ENCODE measurements at places on chromosomes 2 and 18. TPM values are rescaled to one million over a fixed set of nuclear protein-coding genes. Genes with fewer than 3 reads are reported as not detected.
A peak's percentile ranks its signal among the peaks of the same experiment; 100 is the strongest.

Gene MAPK4
- total RNA-seq = 0.68 TPM

Gene OTX1
- not detected for total RNA-seq

DNA sequence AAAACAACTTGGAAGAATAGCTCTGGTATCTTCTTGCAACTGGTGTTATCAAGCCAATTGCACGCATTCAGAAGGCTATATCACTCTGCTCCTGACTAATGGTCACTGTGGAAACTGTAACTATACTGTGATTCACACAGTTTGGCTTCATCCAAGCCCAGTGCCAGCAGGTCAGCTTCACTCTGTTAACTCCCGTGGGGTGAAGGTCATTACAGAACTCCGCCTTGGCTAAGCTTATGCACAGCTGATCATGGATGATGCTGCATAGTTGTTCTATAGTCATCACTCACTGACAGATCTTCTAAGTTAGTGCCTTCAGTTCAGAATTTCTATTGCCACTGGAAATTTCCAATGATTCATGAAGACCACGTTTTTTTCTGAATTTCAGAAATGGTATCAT lies 497.2 kb upstream of the NETO1 start:
- H3K27ac ChIP-seq = no peak overlapping the region
- no peaks in the 10 kb centered on the region for H3K27me3 ChIP-seq
- H3K36me3 ChIP-seq = no peaks in the 10 kb centered on the region
- H3K4me3 ChIP-seq = no peak overlapping the region
- no peak for DNase-seq

DNA sequence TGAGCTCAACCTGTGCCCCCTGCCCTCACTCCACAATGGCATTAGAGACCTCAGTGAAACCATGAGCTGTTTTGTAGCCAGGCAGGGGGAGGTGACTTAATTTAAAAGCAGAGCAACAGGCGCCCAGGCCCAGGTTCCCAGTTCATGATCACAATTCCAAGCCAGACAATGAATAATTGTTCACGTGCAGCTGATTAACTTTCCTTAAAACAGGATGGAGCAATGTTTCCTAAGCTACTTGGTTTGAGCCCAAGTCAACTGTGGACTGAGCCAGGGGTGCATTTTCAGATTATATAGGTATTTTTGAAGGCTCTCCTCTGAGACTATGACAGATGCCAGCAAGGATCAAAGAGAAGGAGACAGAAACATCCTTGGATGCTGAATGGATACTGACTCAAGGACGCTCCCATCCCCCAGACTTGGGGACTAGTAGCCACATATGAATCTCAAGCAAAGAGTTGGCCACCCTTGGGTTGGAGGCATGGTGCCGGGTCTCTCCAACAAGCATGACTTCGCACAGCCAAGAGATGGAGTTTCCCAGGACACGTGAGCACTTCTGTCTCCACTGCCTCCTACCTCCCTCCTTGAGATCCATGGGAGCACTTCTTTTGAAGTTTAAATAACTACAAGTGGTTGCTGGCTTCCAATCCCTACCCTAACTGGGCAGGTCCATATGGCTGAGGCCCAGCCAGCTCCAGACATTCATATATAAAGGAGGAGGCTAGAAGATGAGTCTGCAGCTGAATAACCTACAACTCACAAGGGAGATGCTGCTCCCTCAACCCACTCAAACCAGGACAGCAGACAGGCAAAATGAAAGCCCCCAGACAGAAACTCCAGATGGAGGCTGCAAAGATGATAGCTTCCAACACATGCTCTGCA lies 12.7 kb downstream of the SMAD7 start:
- no peak for DNase-seq
- peak overlapping the region; percentile 70 for H3K27ac ChIP-seq
- no peaks in the 10 kb centered on the region for H3K27me3 ChIP-seq

DNA sequence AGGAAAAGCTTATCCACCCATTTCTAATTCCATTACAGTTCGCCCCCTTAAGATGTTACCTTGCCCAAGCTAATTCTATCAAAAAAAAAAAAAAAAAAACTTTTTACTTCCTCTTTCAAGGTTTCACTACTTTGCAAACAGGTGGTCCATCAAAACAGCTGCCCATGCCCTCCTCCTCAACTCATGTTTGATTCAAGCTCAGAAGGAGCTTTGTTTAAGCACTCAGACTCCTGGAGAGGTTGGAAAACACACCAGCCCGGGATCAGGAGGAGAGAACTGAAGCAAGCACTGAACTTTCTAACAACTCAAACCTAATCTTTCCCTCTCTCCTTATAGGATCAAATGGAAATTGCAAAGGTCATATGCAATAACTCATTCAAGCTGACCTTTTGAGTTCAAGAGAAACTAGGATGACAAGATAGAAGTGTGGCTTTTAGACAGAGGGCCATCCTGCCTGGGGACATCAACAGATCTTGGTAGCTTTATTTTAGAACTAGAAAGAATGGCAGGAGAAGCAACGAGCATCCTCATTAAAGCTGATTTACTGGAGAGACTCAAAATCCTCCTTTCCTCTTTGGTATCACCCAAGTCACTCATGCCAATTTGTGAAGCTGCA lies 28.3 kb upstream of the FZD7 start:
- H3K36me3 ChIP-seq = no peaks in the 10 kb centered on the region
- H3K4me1 ChIP-seq = peaks cover 14% of the 10 kb centered on the region
- DNase-seq = no peak
- H3K27ac ChIP-seq = no peak overlapping the region

- H3K36me3 ChIP-seq = no peaks in the 10 kb centered on the region
- H3K27ac ChIP-seq = no peak overlapping the region
- no peak overlapping the region for H3K4me3 ChIP-seq
- no peaks in the 10 kb centered on the region for H3K4me1 ChIP-seq
Measured at GRCh38 chr2:124580263-124580662, 555.2 kb downstream of the CNTNAP5 start.

DNA sequence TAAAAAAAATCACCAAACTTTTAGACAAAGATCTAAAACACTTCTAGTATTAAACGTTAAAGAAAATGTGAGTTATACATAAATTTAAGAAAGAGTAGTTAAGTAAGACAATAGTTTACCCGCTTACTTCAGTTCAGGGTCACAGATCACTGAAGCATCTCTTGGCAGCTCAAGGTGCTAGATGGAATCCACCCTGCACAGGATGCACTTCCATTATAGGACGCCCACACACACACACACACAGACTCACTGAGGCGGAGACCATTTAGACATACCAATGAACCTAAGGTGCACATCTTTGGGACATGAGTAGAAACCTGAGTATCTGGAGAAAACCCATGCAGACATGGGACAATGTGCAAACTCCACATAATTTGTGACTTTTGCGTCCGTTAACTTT lies 630.6 kb upstream of the ZNF804A start:
- DNase-seq = no peak
- no peaks in the 10 kb centered on the region for H3K4me1 ChIP-seq
- no peak overlapping the region for H3K27ac ChIP-seq
- no peak overlapping the region for H3K4me3 ChIP-seq
- no peaks in the 10 kb centered on the region for H3K36me3 ChIP-seq
- H3K27me3 ChIP-seq = no peaks in the 10 kb centered on the region

Gene AKAIN1
- not detected for total RNA-seq

GRCh38 chr2:182173944-182174622 lies 188.4 kb downstream of the PPP1R1C start:
- no peaks in the 10 kb centered on the region for H3K27me3 ChIP-seq
- no peak overlapping the region for H3K4me3 ChIP-seq
- no peak for DNase-seq
- H3K4me1 ChIP-seq = no peaks in the 10 kb centered on the region
- no peaks in the 10 kb centered on the region for H3K36me3 ChIP-seq
- no peak overlapping the region for H3K27ac ChIP-seq

DNA sequence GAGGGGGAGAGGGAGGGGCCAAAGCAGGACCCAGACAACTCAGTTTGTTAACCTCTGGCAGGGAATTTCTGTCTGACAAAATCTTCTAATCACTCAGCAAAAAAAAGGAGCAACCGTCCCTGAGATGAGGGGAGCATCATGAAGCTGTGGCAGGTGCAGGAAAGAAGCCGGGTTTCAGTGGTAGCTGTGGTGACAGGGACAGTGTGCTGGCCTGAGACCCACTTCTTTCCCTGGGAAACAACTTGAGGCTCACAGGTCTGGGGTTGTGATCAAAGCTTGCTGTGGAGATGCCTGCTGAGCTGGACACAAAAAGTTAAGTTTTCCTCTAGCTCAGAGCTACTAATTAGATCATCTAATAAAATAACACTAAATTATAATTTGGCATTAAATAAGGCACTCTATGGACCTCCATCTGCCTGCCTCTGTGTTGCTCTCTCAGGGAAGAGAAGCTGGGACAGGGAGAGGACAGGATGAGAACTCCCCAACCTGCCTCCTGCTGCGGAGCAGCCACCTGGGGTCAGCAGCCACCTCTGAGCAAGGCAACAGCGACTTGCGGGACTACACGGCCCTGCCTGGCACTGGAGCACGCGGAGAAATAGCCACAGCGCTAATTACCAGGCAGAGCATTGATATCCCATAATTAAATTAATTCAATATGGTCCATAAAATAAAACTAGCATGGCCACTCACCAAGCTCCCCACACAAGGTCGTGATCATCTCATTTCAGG lies 104.6 kb upstream of the TEX51 start:
- H3K4me1 ChIP-seq = no peaks in the 10 kb centered on the region
- no peaks in the 10 kb centered on the region for H3K36me3 ChIP-seq

Gene FASTKD1
- total RNA-seq = 13.4 TPM

DNA sequence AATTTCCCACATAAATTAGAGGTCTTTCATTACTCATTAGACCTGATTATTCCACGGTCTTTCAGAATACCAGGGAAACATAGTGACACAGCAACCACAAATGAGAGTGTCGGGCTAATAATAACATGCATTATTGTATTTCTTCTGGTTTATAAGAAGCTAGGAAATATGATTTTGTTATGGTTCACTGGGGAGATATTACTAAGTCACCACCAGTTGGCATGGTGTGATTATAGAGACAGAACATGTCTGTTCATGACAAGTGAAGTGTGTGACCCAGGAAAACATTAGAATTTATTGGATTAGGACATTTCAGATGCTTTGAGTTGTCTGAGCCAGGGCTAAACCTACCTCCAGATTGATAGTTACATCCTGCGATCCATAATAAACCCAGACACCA lies 494.4 kb downstream of the FBXO15 start:
- no peaks in the 10 kb centered on the region for H3K4me1 ChIP-seq
- no peak overlapping the region for H3K4me3 ChIP-seq
- H3K27ac ChIP-seq = no peak overlapping the region
- no peak for DNase-seq
- no peaks in the 10 kb centered on the region for H3K27me3 ChIP-seq
- H3K36me3 ChIP-seq = no peaks in the 10 kb centered on the region

- H3K27ac ChIP-seq = no peak overlapping the region
- no peaks in the 10 kb centered on the region for H3K27me3 ChIP-seq
- no peak overlapping the region for H3K4me3 ChIP-seq
- H3K4me1 ChIP-seq = no peaks in the 10 kb centered on the region
- no peaks in the 10 kb centered on the region for H3K36me3 ChIP-seq
Measured at GRCh38 chr2:231936491-231936890, 10.3 kb upstream of the NPPC start.

- no peaks in the 10 kb centered on the region for H3K27me3 ChIP-seq
- DNase-seq = no peak
- no peaks in the 10 kb centered on the region for H3K36me3 ChIP-seq
Measured at GRCh38 chr2:14804902-14805301, 172.4 kb downstream of the LRATD1 start.

Gene PRADC1
- 108 TPM for total RNA-seq

DNA sequence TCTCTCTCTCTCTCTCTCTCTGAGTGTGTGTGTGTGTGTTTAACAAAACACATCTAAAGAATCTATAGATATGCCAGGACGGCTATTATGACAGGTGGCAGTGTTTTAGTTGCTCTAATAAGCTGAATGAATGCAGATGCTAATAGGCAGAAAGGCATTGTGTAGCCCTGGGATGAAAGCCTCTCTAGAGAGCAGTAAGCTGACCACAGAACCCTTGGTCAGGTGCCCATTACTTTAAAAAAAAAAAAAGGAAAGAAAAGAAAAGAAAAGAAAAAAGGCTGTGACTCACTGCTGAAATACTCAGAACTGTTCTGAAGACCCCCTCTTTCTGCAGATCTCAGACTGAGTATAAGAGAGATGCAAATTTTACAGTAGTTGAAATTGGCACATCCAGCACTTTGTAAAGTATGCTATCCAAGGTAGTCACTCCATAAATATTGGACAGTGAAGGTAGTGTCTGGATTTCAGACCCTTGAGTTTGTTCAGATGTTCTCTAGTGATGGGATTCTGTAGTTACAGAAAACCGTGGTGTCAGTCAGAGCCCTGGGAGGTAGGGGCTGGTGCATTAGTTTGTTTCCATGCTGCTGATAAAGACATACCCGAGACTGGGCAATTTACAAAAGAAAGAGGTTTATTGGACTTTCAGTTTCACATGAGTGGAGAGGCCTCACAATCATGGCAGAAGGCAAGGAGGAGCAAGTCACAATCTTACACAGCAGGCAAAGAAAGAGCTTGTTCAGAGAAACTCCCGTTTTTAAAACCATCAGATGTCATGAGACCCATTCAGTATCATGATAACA lies 30.9 kb downstream of the OSBPL6 start:
- no peaks in the 10 kb centered on the region for H3K36me3 ChIP-seq
- DNase-seq = no peak
- H3K27ac ChIP-seq = no peak overlapping the region

DNA sequence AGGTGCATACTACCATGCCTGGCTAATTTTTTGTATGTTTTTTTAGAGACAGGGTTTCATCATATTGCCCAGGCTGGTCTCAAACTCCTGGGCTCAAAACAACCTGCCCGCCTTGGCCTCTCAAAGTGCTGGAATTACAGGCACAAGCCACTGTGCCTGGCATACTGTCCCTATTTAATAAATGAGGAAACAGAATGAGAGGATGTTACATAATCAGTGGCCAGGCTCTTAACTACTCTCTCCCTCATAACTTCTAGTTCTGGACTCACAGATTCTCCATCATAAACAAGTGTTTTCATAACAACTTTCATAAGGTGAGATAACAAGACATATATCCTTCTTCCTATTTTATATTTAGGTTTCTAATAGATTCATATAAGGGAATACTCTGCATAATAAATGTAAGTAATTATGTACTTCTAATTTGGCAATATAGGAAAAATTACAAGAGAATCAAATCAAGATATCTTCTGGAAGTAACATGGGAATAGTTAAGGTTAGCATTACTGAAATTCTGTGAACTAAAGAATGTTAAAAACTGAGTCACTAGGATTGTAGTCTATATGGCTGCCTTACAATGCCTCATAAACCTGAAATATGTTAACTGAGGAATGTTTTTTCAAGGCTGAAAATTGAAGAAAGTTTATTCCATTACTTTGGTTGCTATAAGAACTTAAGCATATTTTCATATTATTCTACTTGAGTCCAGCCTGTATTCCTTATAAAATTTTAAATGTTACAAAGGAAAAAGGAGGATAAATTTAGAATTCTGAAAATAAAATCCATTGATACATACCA lies 71.3 kb downstream of the SLC25A12 start:
- DNase-seq = no peak
- no peak overlapping the region for H3K27ac ChIP-seq
- H3K4me3 ChIP-seq = no peak overlapping the region
- H3K4me1 ChIP-seq = no peaks in the 10 kb centered on the region
- H3K27me3 ChIP-seq = no peaks in the 10 kb centered on the region

Gene LCT
- not detected for total RNA-seq

- H3K36me3 ChIP-seq = no peaks in the 10 kb centered on the region
- no peak overlapping the region for H3K27ac ChIP-seq
- no peak overlapping the region for H3K4me3 ChIP-seq
- no peak for DNase-seq
- peaks cover 10% of the 10 kb centered on the region for H3K4me1 ChIP-seq
- no peaks in the 10 kb centered on the region for H3K27me3 ChIP-seq
Measured at GRCh38 chr18:49371786-49372185, 88.7 kb downstream of the DYM start.

GRCh38 chr2:236823041-236823629 lies 253.5 kb downstream of the ACKR3 start:
- H3K36me3 ChIP-seq = no peaks in the 10 kb centered on the region
- no peak overlapping the region for H3K4me3 ChIP-seq

Measured in gastrocnemius medialis (tissue), 4 donors.